ENCODE measurements at places on chromosomes 5 and 9. TPM values are rescaled to one million over a fixed set of nuclear protein-coding genes. Genes with fewer than 3 reads are reported as not detected.

GRCh38 chr5:59721741-59722140 is 171.8 kb downstream of the PDE4D start:
- no peaks in the 10 kb centered on the region for H3K36me3 ChIP-seq
- H3K27me3 ChIP-seq, result no peaks in the 10 kb centered on the region

DNA sequence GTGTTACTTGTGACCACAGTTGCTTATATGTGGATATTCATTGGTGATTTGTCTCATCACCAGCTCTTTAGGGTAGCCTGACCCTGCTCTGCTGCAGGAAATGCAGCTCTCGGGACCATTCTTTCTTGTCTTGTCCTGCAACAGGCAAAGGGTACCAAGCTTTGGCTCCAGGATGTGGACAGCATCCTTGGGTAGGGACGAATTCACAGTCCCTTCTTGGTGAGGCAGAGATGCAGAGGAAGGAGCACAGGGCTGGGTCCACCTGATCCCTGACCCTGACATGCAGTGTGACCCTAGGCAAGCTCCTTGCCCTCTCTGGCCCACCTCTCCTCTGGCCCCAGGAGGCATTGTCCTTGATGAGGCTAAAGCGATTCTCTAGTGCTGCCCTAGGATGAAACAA is 37.0 kb upstream of the SYNPO start:
- DNase-seq, result no peak
- no peak overlapping the region for H3K27ac ChIP-seq
- no peaks in the 10 kb centered on the region for H3K36me3 ChIP-seq
- no peaks in the 10 kb centered on the region for H3K4me1 ChIP-seq

Gene DNAH5
- polyA plus RNA-seq, result not detected

GRCh38 chr5:135608361-135608760 is 29.6 kb upstream of the CXCL14 start:
- H3K4me3 ChIP-seq, result no peak overlapping the region
- H3K4me1 ChIP-seq, result no peaks in the 10 kb centered on the region
- no peak overlapping the region for H3K27ac ChIP-seq
- DNase-seq, result no peak
- no peaks in the 10 kb centered on the region for H3K27me3 ChIP-seq

GRCh38 chr9:22124263-22125011 is 115.3 kb upstream of the CDKN2B start:
- no peak overlapping the region for H3K4me3 ChIP-seq
- H3K4me1 ChIP-seq, result peaks cover 1% of the 10 kb centered on the region
- peaks cover 9% of the 10 kb centered on the region for H3K27me3 ChIP-seq

DNA sequence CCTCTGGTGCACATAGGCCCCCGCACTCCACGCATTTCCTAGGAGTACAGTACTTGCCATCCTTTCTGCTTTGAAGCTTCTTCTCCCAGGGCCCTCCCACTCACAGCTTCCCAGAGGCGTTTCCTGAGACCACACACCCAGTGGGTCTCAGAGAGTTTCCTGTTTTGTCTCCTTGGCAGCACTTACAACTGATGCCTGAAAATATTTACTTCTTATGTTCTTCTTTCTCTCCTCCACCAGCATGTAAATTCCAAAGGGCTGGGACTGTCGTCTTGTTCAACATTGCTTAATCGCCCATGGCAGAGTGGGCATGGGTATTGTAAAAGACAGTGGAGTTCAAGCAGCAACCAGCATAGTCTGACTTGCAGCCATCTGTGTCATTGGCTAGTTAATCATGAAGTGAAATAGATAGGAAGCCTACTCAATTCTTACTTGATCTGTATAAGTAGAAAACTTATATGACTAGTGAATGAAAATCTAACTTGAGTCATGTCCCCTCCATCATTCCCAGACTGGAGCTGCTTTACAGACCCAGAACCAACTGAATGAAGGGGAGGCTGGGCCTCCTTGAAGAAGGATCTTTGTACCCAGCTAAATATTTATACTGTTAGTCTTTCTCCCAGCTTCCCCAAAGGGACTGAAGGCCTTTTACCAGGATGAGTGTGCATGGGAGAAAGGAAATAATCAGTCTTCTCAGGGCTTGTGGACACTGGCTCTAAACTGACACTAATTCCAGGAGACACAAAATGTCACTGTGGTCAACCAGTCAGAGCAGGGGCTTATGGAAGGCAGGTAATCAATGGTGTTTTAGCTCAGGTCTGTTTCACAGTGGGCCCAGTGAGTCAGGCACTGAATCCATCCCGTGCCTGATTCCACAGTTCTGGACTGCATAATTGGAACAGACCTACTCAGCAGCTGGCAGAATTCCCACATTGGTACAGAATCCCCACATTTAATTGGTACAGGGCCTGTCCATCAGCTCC is 116.4 kb downstream of the SV2C start:
- DNase-seq, result no peak
- H3K36me3 ChIP-seq, result no peaks in the 10 kb centered on the region
- H3K27ac ChIP-seq, result no peak overlapping the region
- no peaks in the 10 kb centered on the region for H3K27me3 ChIP-seq

DNA sequence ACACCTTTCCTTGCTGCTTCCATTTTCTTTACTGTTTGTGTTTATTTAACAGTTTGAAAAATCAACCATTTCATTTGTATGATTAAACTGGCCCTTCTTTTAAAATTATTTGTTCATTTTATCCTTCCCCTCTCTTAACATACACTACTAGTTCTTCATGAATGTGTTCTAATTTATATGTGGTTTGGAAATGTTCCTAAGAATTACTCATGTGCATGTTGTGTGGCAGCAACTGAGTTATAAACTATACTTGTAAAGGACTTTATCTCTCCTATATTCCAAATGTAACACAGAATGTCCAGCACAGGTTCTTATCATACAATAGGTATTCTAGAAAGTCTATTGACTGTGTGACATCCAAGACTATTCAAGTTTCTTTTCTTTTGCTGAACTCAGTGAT is 358.2 kb upstream of the MEF2C start:
- H3K4me1 ChIP-seq, result no peaks in the 10 kb centered on the region
- H3K27ac ChIP-seq, result no peak overlapping the region
- DNase-seq, result no peak
- H3K27me3 ChIP-seq, result peaks cover 2% of the 10 kb centered on the region
- H3K36me3 ChIP-seq, result no peaks in the 10 kb centered on the region
- no peak overlapping the region for H3K4me3 ChIP-seq

DNA sequence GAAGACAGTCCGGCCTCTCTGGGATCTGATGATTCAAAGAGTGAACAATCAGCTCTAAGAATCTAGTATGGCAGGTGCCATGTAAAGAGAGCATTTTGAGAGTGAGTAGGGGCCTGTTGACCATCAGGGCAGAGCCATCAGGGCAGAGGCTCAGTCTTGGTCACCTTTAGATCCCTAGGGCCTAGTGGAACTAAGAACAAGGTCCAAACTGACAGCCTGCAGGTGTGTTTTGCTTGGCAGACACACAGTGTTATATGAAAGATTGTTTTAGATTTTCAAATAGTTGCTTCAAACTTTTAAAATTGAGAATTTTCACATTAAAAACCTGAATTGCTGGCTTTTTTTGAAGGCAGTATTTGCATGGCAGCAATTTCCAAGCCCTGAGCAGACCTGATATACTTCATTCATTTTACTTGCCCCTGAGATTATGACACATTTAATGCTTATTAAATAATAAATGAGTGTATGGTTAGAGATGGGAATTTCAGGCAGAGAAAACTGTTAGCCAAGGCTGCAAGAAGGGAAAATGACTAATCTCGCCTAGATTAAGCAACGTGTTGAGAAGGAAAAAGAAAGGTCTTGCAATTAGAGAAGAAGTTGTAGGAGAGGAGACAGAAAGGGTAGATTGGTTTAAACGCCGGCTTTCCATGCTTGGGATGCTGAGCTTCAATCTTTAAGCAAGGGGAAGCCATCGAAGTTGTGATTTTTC is 279.6 kb downstream of the ARRDC3 start:
- no peaks in the 10 kb centered on the region for H3K36me3 ChIP-seq
- H3K27ac ChIP-seq, result no peak overlapping the region
- H3K27me3 ChIP-seq, result no peaks in the 10 kb centered on the region
- peaks cover 3% of the 10 kb centered on the region for H3K4me1 ChIP-seq
- DNase-seq, result no peak

Gene ITGA2
- not detected for polyA plus RNA-seq

Gene BTNL9
- polyA plus RNA-seq, result not detected

DNA sequence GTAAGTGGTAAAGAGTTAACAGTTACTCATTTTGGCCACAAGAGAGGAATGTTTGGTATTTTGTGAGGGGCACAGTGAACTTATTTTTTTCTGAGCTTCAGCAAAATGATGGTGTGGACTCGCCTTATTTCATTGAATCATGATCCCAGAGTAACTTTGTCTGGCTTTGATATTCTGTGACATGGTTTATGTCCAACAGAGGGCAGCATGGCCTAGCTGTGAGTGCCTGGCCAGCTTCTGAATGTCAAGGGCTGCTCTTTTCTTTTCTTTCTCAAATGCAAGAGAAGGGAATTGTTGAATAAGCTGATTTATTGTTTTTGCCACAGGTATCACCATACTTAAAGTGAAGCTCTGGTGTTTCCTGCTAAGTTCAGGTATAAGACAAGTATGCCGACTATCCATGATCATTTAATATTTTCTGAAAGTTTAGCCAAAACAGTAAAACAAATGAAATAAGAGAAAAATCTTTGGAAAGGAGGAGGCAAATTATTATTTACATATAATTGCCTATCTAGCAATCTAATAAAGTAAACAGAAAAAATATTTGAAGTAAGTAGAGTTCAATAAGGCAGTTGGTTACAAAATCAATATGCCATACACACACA is 31.7 kb downstream of the MRPL22 start:
- H3K27ac ChIP-seq, result no peak overlapping the region
- no peaks in the 10 kb centered on the region for H3K27me3 ChIP-seq
- H3K36me3 ChIP-seq, result peaks cover 12% of the 10 kb centered on the region
- no peak overlapping the region for H3K4me3 ChIP-seq
- H3K4me1 ChIP-seq, result no peaks in the 10 kb centered on the region
- DNase-seq, result no peak

DNA sequence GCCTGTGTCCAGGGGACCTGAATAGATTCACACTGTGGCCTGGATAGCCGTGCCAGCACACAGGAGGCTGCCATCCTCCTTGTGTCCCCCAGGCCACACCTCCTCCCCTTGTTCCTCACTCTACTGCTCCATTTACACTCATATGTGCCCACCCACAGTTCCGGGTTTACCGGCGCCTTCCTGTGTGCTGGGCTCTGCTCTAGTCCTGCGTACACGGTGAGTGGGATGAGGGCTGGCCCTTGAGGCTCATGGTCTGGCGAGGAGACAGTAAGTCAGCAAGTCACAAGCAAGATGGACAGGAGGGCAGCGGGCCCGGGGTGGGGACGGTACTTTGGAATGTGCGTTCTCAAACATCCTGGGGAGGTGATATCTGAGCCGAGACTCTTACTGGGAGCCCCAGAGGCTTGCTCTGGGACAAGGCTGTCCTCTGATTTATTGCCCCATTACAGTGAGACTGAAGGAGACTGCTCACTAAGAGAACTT is 32.4 kb upstream of the NXNL2 start:
- peaks cover 3% of the 10 kb centered on the region for H3K27me3 ChIP-seq
- H3K4me1 ChIP-seq, result peaks cover 7% of the 10 kb centered on the region
- H3K36me3 ChIP-seq, result no peaks in the 10 kb centered on the region

DNA sequence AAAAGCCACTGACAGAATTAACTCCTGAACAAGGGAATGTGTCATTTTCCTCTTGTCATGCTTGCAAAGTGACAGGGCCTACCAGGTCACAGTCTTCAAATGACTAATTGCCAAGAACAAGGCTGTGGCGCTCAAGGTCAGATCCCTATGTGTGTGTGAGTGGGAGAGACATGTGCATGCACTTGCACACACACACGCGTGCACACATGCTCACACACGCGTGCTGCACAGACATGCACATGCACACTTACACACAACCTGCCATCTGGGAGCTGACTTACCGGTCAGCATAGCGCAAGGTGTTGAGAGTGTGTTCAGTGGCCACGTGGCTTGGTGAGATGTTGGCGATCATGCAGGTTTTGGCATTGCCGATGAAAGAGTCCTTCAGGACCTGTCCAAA is 69.8 kb downstream of the KIF24 start:
- no peak overlapping the region for H3K4me3 ChIP-seq
- H3K4me1 ChIP-seq, result no peaks in the 10 kb centered on the region
- DNase-seq, result no peak
- H3K36me3 ChIP-seq, result peaks cover 3% of the 10 kb centered on the region
- peaks cover 3% of the 10 kb centered on the region for H3K27me3 ChIP-seq

DNA sequence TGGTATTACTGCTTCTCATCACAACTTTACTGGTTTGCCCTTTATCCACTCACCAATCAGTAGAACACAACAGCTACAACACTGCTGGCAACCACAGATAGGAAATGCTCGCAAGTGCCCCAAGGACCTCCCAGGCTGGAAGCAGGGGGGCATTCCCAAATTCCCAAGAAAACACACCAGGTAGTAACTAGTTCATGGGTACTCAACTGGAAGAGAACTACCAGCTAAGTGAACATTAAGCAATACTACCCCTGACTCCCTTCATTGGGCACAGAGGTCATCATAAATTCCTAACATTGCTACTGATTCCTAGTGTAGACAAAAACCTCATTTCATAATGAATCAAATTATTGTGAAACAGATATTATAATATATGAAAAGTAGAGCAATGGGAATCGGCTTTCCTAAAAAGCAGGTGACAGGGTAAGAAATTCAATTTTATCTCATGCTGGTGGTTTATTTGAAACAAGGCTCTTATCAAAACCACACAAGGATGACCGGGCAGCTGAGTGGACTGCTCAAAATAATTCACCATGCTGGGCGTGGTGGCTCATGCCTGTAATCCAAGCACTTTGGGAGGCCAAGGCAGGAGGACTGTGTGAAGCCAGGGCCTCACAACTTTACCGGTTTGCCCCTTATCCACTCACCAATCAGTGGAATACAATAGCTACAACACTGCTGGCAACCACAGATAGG is 81.6 kb downstream of the TLE1 start:
- no peaks in the 10 kb centered on the region for H3K27me3 ChIP-seq
- no peak overlapping the region for H3K27ac ChIP-seq
- no peak overlapping the region for H3K4me3 ChIP-seq
- no peak for DNase-seq

Gene MARVELD2
- polyA plus RNA-seq, result not detected

- no peaks in the 10 kb centered on the region for H3K4me1 ChIP-seq
Observed at GRCh38 chr5:172411484-172412072, 42.7 kb downstream of the SH3PXD2B start.

DNA sequence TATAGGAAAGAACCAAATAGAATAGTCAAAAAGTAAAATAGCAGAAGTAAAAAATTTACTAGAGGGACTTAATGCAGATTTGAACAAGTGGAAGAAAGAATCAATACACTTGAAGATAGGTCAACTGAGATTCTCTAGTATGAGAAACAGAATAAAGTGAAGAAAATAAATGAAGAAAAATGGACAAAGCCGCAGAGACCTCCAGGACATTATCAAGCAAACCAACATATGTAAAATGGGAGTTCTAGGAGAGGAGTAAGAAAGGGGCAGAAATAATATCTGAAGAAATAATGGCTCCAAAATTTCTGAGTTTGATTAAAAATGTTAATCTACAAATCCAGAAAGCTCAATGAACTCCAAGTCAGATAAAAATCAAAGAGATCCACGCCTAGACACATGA is 70.0 kb upstream of the ZBTB43 start:
- peaks cover 2% of the 10 kb centered on the region for H3K27me3 ChIP-seq
- no peak for DNase-seq
- H3K4me3 ChIP-seq, result no peak overlapping the region
- no peak overlapping the region for H3K27ac ChIP-seq
- peaks cover 5% of the 10 kb centered on the region for H3K36me3 ChIP-seq
- no peaks in the 10 kb centered on the region for H3K4me1 ChIP-seq

- no peak overlapping the region for H3K27ac ChIP-seq
- peak; percentile 52 for DNase-seq
- peaks cover 4% of the 10 kb centered on the region for H3K27me3 ChIP-seq
- no peak overlapping the region for H3K4me3 ChIP-seq
- H3K4me1 ChIP-seq, result peaks cover 40% of the 10 kb centered on the region
Observed at GRCh38 chr9:107172160-107172978, 110.7 kb upstream of the RAD23B start.

All from immature natural killer cell (primary cell).